ENCODE measurements at places on chromosomes 2 and 18.
A peak's percentile ranks its signal among the peaks of the same experiment; 100 is the strongest.

GRCh38 chr2:47535073-47535472 lies 132.1 kb downstream of the MSH2 start:
- no peak for DNase-seq

DNA sequence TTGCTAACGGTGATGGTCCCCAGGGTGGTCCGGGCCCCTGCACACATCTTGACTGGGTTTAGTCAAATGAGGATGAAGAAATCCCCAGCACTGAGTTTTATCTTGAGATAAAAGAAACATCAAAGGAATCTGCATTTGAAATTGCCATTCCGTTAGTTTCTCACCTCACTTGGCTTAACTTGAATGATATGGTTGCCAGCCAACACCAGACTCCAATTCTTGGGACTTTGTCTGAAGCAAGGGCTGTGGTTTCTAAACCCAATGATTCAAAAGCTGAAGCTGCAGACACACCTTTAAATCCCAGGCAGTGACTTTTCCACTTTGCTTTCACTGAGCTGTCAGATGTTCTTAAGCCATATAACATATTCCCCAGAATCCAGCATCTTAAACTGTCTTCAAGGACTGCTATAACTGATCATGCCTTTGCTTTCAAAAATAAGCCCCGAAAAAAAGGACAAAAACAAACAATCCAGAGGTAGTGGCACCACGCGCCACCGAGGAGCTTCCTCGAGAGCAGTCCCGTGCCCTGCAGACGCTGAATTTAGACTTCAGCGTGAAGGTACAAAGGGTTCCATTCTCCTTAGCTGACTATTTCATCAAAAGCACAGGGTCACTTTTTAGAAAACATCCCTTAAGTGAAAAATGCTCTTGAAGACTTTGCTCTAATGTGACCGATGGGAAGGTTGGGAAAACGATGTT lies 189.3 kb downstream of the HDAC4 start:
- no peak for DNase-seq

GRCh38 chr2:173231042-173231441 lies 123.6 kb upstream of the CDCA7 start:
- no peak for DNase-seq

- no peak for DNase-seq
These were observed 8.2 kb downstream of the SLC35F6 start for GRCh38 chr2:26772064-26773001.

GRCh38 chr2:30300456-30301221 lies 69.3 kb downstream of the LBH start:
- peak; percentile 97 for DNase-seq

DNA sequence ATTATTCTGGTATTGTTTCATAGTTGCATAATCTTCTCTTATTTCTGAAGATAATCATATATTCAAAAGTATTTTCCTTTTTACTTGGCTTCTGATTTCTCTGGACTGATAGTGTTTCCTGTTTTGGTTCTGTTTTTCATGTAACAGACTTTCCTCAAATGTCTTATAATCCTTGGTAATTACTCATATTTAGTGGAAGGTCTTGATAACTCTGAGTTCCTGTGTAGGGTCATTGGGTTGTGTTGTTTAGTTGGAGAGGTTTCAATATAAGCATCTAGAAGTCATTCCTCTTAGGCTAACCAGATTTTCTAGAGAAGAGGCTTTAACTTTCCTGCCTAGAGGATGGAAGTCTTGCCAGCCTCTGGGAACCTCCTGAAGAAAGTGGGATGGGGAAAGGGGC lies 23.8 kb downstream of the MFSD6 start:
- DNase-seq, result no peak

GRCh38 chr2:224650815-224651439 lies 65.2 kb downstream of the CCDC195 start:
- DNase-seq, result peak; percentile 10

DNA sequence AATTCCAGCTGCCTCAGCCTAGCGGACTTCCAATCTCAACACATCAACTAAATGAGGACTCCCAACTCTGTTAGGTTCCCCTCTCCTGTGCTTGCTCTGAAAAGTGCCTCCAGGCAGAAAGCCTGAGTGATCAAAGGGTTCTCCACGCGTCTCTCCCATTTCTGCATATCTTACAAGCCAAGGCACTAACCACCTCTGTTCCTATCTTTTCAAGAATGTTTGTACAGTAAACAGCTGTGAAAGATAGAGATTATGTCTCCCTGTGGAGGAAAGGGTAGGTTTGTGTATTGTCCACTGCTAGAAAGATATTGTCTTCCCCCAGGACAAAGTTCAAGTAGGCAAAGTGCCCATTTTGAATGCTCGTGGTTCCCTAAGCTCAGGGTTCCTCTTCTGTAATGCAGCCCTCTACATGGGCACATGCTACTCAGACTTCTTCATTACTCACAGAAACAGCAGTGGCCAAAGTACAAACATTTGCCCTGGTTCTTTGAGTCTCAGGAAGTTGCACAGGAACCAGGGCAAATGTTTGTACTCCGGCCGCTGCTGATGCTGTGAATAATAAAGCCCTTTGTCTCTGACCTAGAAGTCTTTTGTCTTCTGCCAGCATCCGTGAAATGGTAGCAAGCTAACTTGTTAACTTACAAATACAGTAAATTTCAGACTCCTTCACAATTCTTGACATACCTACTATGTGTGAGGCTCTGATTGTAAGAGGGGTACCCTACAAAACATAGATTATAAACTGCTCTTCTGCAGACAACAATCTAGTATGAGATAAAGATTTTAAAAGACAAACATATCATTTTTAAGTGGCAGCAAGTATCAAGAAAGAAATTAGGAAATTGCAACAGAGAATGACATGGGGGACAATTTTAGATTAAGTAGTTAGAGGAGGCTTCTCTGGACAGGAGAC lies 44.5 kb downstream of the PKDCC start:
- no peak for DNase-seq

DNA sequence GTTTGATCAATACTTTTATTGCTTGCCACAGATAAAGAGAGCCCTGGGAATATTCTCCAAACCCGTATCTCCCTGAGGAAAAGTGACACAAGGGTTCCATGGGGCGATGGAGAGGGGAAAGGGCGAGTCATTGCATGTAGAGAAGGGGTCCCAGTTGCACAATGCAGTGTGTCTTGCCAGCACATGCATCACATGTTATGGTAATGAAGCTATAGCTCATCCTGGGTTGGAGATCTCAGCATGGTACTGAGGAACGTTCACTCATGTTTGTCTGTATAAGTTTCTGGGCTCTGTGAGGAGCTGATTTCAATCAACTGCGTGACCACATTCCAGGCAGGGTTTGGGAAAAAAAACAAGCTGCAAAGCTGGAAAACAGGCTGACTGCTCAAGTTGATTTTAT lies 220.7 kb upstream of the MC4R start:
- no peak for DNase-seq

DNA sequence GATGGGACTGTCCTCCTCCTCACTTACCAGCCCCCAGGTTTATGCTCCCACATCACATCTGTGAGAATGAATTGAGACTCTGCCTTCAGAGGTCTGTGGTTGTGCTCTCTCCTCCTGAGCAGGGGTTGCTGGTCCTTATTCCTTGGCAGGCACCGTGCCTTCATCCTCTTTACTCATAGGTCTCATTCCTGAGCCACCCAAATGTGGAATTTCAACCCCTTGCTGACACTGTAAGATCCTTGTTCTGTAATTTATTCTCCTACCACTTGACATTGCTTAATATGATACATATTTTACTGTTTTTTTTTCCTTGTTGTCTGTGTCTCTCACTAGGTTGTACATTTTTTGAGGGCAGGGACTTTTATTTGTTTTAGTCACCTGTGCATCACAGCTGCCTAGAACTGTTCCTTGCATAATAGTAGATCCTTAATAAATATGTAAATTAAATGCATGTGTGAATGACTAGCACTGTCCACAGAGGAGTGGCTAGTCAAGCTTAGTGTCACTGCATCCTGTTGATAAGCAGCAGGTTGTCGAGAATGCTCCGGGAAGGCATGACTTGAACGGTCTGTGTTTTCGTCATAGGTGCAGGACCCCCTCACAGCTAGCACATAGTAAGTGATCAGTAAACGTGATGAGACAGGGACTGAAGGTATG lies 180.6 kb downstream of the ZNF407 start:
- DNase-seq, result no peak

DNA sequence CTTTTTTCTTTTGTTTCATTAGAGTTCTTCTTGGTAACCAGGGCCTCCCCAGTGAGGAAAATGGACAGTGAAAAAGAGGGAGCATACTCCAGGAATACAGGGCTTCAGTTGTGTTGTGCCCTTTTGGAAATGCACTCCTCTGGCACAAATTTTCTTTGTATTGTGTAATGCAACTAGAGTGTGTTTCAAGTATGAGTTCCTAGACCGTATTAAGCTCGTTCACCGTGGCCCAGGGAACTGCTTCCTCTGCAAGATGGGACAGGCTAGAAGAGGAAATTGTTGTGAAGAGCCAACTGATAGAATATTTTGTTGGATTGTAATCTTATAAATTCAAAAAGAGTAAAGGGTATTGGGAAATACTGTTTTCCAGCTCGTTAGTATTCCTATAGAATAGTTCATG lies 137.2 kb upstream of the TTC39C start:
- DNase-seq, result no peak

DNA sequence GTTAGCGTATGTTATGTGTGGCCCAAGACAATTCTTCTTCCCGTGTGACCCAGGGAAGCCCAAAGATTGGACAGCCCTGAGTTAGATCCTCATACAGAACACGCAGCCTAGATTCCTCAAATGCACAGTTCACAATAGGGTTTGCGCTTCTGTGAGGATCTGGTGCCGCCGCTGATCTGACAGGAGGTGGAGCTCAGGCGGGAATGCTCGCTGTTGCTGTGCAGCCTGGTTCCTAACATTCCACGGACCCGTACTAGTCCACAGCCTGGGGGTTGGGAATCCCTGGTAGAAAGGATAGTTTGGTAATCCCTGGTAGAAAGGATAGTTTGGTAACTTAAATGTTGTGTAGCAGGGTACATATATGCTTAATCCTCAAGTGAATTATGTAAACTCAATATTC lies 27.0 kb downstream of the MAPRE3 start:
- no peak for DNase-seq

DNA sequence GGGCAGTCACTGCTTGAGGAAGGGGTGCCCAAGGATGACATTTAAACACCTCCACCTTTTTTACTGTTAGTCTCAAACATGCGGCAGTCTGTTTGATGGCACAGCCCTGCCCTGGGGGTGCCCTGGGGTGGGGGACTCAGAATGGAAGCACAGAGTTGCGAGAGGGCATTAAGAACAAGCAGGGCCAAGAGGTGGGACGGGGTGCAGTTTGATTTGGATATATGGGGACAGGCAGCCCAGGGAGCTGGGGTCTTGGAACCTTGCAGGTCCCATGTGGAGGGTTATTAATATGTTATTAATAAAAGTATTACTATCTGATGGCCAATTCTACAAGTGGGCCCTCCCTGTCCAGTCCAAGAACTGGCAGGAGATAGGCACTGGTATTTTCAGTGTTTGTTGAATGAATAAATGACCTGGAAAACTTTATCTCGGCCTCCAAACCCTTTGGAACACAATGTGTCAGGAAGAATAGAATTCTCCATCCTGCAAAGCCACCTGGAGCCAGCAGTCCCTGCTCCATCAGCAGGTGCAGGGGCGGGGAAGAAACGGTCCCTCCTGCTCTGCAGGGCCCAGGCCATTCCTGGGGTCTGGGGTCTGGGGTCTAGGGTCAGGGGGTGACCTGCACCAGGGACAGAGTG lies 25.2 kb downstream of the SDC1 start:
- DNase-seq, result no peak

DNA sequence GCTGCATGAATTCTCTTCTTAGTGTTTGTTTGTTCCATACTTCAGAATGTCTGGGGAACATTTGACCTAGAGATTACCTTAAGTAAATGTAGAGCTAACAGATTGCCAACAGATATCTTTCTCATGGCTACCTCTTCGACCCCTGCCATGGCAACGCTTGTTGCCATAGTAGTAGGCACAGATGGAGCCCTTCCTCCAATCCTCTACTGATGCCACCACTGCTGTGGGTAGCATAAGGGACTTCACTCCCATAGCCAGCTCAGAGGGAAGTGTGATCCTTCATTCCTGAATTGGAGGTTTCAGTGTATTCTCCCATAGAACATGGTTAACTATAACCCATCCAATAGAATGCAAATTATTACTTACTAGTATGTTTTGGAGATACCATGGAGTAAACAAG lies 543.6 kb upstream of the NRP2 start:
- no peak for DNase-seq

DNA sequence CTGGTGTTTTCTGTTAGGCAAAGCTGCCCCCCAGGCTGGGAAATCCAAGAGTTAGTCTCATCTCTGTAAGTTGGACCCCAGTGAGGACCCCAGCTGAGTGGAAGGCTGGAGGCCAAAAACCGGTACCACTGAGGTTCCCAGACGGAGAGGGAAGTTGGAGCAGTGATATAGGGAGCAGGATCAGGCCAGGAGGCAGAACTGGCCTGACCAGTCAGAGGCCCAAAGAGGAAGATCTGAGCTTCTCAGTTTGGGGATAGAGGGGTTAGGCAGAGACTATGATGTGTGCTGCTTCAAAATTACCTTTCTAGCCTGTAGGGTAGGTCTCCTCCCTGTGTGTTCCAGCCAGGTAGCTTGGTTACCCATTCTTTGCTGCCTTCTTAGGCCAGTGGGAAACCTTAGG lies 4.6 kb upstream of the RNF181 start:
- no peak for DNase-seq

- no peak for DNase-seq
These were observed 66.5 kb downstream of the STK39 start for GRCh38 chr2:168180914-168181313.

DNA sequence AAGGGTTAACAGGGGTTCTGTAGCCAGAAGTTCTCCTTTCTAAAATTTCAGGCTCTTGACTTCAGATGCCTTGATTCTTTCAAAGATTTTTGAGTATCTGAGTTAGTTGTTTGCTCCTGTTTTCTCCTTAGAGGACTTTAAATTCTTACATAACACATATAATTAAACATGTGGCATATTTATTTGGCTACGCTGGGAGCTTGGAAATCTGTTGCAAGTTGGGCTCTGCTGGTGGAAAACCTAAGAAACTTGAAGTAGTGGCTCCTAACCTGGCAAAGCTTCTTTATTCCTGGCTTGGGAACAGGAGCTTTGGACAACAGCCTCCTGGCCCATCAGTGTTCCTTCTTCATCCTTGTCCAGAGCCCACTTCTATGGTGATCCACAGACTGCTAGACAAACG lies 72.6 kb downstream of the VIT start:
- no peak for DNase-seq

DNA sequence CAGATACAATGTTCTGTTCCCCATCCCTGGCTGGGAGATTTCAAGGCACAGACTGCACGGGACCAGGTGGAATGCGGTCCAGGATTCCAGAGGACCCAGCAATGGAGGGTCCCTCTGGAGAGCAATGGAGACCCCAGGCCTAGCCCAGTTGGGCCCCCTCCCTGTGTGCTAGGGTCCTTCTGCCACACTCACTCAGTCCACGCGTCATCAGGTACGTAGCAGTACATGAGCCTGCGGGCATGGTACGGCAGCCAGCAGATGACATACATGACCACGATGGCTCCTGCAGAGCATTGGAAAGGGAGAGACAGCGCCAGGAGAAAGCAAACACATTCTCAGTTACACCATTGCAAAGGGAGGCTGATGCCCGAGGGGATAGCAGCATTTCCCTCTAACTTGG lies 10.1 kb downstream of the NTSR2 start:
- no peak for DNase-seq

Data from AG04449 (cell line).